Kidney tubule cell (primary cell): ENCODE measurements at places on chromosomes 7 and 10.

DNA sequence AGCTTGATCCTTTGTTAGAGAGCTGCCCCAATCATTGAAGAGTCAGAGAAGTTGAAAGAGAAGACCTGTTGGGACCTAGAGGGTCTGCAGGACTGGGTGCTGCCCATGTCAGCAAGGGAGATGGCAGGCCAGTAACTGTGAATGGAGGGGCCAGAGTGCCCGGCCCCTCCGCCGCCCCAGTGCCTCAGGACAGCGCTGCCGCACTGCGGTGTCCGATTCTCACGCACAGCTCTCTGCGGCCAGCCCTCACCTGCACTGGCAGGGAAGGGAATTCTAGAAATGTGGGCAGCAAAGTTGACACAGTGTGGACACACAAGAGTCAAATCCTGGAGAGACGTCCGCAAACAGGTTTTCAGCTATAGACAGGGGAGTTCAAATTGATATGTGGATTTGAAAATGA is 373.5 kb downstream of the TCERG1L start:
- DNase-seq = no peak

DNA sequence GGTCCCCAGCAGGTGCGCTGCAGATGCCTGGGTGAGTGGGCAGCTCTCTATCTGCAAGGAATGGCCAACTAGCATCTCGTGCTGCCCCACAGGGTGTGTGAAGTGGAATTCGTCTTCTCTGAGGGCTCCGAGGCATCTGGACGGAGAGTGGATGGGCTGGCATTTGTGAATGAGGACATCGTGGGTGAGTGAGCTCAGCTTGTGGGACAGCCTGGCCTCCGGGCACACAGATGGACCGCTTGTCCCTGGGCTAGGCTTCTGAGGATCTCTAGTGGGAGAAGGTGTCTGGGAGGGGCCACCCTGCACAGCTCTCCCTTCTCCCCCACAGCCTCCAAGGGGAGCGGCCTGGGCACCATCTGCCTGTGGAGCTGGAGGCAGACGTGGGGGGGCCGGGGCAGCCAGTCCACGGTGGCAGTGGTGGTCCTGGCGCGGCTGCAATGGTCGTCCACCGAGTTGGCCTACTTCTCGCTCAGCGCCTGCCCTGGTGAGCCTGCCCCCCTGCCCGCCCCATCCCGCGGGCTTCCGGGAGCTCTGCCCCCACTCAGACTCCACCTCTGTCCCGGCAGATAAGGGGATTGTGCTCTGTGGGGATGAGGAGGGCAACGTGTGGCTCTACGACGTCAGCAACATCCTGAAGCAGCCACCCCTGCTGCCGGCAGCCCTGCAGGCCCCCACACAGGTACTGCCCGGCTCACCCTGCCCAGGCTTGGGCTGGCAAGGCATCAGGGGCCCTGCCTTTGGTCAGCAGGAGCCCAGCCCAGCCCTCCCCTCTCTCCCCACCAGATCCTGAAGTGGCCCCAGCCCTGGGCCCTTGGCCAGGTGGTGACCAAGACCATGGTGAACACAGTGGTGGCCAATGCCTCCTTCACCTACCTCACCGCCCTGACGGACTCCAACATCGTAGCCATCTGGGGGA is 6.3 kb downstream of the POLR2J start:
- no peak for DNase-seq

DNA sequence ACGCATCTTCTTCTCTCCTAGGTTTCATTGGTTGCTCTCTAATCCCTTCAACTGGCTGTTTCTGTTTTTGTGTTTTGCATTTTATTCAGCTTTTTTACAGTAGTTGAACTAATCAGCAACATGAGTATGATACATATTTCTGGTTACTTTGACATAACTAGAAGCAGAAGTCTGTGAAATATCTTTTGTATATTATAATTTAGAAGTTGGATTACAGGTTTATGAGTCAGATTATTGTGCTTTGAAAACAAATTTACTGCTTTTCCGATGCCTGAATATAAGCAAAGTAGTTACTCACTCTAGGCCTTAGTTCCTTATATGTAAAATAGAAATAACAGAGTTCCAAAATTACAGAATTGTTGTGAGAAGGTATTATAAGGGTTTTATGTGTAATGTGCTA is 96.2 kb upstream of the MEOX2 start:
- no peak for DNase-seq

GRCh38 chr7:77308792-77309191 is 107.4 kb downstream of the GSAP start:
- DNase-seq = peak; percentile 77

GRCh38 chr7:3196629-3197400 is 104.2 kb upstream of the SDK1 start:
- peak; percentile 53 for DNase-seq

GRCh38 chr10:77176232-77176631 is 461.4 kb downstream of the KCNMA1 start:
- no peak for DNase-seq

- DNase-seq = no peak
Observed at GRCh38 chr7:129617652-129618051, 6.1 kb downstream of the NRF1 start.

GRCh38 chr10:6699336-6699735 is 119.3 kb upstream of the PRKCQ start:
- no peak for DNase-seq

- no peak for DNase-seq
Observed at GRCh38 chr7:102415685-102416225, 17.6 kb upstream of the ORAI2 start.

- DNase-seq = no peak
Observed at GRCh38 chr10:14683256-14683655, 91.4 kb downstream of the FAM107B start.

- no peak for DNase-seq
Observed at GRCh38 chr7:150978126-150978789, at the start of gene KCNH2. TSS of gene KCNH2 (minus strand) at chr7:150978321. CDS start at chr7:150977913, 408 bp downstream.

DNA sequence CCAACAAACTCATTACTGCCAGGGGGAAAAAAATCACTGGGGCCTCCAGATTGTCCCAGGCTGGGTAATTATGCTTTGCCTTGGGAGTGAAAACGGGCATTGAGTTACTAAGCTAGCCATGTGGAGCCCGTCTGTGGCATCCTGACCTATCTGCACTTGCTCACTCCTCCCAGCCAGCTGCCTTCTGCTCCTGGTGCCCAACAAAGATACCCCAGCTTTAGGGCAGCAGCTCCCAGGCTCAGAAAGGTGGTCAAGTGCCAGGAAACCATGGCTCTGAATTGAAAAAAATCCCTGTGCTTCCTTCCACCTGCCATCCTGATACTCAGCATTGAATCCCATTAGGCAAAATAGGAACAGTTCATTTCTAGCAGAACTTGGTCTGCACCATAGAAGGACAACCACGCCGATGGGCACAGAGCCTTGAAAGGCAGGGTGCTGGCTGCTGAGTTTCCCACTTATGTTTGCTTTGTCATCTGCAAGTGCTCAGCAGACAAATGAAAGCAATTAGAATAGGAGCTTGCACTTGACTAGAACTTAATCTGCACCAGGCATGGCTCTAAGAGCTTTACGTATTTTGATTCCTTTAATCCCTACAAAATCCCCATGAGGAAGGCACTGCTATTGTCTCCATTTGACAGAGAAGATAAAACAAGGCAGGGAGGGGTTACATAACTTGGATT is 42.8 kb downstream of the HSPA12A start:
- DNase-seq = no peak

DNA sequence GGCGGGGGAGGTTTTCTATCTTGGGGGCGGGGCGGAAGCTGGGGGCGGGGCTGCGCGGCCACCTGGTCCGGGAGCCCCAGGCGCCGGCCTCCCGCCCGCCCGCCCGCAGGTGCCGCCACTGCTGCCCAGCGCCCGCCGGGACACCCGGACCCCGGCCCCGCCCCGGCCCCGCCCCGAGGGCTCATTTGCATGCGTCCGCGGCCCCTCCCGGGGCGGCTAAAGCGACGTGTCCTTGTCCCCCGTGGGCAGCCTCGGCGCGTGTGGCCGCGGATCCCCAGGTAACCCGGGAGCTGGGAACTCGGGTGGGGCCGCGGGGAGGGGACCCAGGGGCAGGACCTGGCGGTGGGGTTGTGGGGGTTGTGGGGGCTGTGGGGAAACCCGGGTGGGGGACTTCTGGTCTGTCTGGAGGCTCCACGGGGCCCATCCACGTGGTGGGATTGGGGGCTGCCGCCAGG is at the start of gene BHLHA15:
Gene BHLHA15 (plus strand): TSS at position 219 of the 455 bp plus-strand sequence. CDS start 871 bp downstream, outside the sequence.
- peak; percentile 22 for DNase-seq

DNA sequence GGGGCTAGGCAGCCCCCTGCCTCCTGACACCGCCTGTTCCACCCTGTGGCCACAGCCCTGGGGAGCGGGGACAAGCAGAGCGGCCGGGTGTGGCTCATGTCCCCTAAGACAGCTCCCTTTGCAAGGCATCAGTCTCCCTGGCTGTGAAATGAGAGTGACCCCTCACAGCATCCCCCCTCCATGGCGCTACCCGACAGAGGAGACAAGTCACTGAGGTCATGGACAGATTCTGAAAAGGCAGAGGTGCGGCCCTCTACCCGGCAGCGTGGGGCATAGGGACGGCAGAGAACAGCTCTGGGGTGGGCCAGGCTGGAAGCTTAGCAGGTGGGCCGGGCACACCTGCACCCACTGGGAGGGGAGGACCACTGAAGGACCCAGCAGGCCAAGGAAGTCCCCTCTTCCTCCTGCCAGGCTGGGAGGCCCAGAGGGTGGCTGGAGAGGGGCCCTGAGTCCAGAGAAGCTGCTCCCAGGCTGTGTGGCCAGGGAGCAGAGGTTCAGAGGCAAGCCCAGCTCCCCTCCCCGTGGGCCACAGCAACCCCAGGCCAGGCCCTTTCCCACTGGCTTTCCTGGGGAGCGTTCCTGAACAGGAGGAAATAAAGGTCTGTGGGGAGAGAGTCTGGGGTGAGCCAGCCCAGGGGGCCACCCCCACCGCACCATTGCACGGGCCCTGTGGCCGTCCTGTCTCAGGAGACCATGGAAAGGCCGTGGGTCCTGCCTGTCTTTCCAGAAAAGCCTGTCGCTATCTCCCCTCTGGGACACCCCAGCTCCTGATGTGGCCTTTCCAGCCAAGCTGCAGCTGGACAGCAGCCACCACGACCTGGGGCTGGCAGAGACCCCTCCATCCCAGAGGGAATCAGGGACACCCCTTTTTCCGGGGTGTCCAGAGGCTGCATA is 1.7 kb downstream of the ADAP1 start:
- DNase-seq = no peak

- peak; percentile 33 for DNase-seq
Observed at GRCh38 chr10:60810437-60811182, 32.3 kb downstream of the CDK1 start.

DNA sequence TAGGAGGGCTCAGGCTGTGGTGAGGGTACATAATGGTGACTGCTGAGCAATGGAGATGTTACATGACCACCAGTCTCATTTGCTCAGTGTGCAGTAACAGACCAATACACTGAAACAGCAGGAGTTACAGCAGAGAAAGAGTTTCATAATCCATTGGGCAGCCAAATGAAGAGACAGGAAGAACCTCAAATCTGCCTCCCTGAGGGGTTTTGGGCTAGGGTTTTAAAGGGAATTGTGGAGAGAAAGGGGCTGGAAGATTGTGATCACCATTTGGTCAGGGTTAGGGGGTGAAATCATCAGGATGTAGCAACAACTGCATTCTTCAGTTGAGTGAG is 838.3 kb downstream of the GRID1 start:
- DNase-seq = no peak

DNA sequence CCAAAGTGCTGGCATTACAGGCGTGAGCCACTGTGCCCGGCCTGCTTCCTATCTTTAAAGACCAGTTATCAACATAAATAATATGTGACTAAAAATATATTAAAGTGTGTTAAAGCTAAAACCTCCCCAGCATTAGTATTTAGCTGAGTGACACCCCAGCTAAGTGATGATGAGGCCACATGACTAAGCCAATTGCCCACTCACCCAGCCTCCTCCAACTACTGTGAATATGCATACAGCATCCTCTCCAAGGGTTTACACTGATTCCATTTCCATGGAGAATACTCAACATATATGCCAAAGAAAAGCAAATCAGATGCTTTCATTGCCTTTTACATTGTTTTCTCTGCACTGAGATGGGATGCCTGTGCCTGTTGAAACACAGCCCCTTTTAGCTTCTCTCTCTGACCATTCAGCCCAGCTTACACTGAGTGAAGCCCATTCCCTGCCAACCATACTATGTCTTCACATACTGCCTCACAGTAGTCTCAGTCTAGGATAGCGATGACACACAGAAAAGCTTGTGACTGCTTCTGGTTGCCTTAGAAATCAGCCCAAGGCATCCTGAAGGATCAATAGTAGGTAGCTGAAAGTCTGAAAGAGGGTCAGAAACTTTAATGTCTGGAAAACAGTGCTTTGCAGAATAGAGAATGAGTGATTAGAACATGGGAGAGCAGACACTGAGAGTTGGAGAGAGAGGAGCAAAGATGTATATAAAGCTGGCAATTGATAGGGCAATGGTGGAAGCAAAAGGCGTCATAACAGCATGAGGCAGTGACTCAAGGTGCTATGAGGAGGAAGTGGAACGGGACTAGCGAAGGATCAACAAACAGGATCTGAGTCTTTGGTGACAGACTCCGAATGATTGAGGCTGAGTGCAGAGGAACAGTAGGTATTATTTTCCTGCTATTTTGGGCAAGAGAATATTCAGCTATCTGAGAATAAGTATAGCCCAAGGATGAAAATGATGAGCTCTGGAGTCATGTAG is 19.8 kb upstream of the ATE1 start:
- no peak for DNase-seq

DNA sequence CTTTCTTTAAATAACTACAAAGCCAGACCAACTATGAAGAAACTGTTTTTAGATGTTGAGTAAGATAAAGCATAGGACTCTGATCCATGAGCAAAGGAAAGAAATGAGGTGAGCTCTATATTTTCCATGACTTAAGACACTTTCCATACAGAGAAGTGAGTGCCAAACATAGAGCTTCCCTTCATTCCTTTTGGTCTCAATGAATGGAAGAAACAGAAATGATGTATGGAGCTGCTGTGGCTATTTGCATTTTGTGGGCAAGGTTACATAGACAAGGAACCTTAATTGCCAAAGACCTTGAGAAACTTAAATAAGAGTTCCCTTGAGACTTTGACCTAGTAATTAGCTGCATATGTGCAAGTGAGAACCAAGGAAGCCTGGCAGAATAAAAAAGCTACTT is 1152.2 kb downstream of the XPNPEP1 start:
- DNase-seq = no peak

GRCh38 chr10:69715156-69715898 is 85.3 kb downstream of the FAM241B start:
- DNase-seq = peak; percentile 36

DNA sequence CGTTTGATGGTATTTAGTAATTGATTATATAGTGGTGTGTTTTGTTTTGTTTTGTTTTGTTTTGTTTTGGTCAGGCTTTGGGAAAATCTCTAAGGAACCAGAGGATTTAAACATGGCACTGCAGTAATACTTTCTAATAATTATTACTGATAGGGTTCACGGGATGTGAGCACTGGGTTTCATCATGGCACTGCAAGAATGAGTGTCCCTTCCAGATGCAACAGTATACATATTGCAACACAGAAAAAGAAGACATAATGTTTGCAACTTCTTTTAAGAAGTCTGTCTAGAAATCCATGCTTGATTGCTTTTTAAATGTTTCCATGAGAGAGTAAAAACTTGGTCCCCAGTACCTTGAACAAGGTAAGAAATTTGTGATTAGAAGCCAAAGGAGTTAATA is 2.2 kb upstream of the CDCA7L start:
- DNase-seq = no peak
